Prostate gland (tissue), 2 donors: ENCODE measurements at places on chromosomes 12 and 14.
A peak's percentile ranks its signal among the peaks of the same experiment; 100 is the strongest.

DNA sequence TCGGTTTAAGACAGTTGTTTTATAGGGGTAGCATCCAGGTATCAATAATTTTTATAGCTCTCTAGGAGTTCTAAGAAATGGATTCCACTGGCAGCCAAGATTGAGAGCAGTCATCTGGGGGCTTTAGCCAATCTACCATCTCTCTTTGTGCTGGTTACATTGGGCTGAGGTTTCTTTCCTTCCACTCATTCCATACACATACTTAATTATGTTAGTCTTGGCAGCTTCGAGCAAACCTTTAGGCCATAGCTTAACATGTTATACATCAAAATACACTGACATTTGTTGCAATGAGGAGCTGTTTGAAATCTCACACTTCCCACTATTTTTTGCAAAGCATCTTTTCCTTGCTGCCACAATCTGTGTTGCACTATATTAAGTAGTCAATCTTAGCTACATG lies 63.1 kb downstream of the ARMH4 start:
- no peak for DNase-seq

GRCh38 chr12:10214136-10214894 lies 1.6 kb downstream of the GABARAPL1 start:
- no peak for DNase-seq

DNA sequence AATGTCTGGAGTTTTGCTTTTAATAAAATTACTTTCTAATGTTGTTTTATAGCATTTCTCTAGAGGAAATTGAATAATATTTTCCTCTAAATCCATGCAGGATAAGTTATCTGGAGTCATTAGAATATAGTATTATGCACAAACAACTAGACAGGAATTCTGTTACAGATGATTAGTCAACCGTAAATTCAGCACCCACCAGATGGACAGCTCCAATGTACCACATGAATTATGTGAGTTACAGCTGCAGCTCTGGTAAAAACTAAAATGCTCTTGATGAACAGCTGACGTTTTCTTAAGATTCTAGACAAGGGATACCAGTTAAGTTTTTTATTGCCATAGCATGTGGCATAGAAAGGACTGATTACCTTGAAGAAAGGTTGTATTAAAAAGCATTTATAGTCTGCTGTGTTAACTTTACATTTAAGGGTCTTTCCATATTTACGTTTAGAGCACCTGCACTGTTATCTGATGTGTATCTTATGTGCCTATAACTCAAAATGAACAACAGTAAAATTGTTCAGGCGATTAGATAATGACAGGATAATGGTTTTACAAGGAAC lies 321.4 kb upstream of the LRFN5 start:
- peak; percentile 4 for DNase-seq

- DNase-seq: peak; percentile 29
These were observed 77.7 kb downstream of the MAP1LC3B2 start for GRCh38 chr12:116636608-116637519.

DNA sequence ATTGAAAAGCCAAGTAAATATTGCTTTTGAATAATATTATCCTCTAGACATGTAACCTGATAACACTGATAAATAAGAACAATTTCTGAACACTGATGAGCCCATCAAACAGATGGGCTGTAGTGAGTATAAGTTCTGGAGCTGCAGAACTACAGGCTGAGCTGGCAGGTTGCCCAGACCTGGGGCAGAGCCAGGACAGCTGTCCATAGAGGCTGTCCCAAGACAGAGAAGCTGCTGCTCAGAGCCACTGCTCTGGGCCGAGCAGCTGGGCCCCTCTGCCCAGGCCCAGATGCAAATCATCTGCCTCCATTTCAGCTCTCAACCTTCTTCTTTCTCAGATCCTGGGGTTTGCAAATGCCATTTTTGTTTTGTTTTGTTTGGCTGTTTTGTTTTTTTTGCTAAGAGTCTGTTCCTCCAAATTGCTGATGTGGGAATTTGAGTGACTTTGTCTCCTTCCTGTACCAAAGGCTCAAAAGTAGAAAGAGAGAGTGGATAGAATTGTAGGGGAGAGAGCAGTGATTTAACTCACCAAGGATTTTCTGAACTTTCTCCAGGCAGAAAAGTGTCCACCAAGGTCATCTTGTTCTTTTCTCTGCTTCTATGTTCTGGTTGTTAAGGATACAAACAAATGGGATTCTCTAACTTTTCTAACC lies 4.0 kb upstream of the TESPA1 start:
- peak; percentile 15 for DNase-seq
